ENCODE measurements at places on chromosomes 2 and 18.
A peak's percentile ranks its signal among the peaks of the same experiment; 100 is the strongest.

DNA sequence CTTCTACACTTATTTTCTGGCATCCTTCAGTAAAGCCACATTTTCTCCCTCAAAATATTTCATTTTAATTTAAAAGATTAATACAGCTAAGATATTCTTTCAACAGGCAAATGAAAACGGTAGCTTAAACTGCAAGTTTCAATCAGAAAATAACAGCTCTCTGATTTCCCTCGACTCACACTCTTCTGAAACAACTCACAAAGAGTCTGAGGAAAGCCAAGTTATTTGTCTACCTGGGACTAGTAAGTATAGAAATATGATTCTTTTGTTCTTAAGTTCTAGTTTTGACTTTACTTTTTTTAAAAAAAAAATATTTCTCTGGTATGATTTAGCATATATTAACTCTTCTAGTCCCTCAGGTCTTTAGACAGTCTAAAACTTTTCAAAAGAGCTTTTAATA is 27.2 kb downstream of the CEP192 start:
- DNase-seq: no peak

DNA sequence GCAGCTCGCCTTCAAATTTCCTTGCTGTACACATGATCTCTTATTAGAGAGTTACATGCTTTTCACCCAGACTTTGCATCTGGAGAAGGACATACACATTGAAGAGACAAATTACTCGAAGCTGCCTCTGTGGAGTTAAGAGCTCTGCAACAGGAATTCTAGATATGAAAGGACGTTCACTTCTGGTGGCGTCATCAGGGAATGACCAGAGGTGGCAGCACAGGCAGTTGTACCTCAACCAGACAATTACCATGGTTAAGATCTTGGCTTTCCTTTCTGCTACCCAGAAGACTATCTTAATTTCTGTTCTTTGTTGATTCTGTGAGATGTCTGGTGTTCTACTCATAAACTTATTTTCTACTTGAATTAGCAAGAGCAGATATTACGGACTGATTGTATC is 39.1 kb upstream of the MC4R start:
- DNase-seq: no peak

- DNase-seq: no peak
These were observed 44.5 kb downstream of the USP34 start for GRCh38 chr2:61426267-61426897.

DNA sequence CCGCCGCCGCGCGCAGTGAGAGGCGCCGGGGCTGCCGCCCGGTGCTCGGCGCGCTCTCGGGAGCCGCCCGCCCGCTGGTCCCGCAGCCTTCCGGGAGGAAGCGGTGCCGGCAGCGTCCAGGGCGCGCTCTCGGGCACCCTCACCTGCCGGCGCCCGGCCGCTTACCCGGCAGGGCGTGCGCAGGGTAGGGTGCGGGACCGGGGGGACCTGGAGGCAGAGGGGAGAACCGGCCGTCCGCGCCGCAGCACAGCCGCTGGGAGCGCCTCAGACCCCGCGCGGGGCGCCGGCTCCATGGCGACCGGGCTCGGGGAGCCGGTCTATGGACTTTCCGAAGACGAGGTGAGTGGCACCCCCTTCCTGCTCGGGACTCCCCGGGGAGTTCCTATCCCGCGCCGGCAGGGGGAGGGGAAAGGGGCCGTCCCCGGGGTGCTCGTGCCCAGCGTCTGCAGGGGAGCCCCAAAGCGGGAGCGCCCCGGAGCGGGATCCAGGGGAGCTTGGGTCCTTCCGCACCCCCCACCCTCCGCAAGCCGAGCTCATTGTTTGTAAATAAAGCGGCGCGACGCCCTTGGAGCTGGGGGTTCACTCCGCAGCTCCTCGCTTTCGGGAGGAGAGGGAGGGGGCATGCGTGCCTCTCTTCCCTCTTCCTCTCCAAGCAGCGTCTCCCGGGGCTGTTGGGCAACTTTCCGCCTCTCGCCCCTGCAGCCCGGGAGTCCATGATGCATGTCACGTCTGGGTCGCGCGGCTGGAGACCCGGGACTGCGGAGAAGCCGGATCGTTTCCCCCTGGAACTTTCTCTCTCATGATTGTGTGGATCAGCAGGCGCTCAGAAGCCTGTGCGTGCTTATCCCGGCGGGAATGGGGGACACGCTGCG is 580 bp downstream of the NEDD4L start:
- peak; percentile 59 for DNase-seq

DNA sequence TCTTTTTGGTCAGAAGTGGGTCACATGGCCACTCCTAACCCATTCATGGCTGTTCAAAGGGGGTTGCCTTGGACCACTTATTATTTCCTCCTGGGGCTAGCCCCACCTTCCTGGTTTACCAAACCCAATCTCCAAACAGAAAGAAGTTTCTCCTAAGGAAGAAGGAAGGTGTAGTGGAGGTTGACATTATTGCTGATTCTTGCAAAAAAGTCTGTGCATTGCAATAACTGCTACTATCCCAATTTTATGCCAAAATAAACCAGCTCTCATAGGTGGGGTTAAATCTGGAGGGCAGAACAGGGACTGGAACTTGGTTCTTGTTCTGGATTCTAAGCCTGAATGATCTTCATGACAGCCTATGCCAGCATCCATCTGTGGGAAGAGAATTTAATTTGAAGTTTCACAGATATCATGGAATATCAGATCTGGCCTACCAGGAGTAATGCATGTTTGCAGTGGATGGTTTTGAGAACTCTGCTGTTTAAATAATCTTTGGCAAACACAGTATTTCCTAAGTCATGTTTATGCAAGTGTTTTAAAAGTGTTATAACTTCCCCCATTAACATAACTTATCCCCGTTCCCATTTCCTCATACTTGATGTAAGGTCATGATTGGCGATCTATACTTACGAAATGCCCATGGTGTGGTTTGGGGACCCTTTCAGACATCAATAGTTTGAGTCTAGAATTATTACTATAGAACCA is 11.9 kb downstream of the ANXA4 start:
- DNase-seq: no peak

GRCh38 chr18:54557958-54558357 is 33.1 kb upstream of the DYNAP start:
- DNase-seq: no peak

DNA sequence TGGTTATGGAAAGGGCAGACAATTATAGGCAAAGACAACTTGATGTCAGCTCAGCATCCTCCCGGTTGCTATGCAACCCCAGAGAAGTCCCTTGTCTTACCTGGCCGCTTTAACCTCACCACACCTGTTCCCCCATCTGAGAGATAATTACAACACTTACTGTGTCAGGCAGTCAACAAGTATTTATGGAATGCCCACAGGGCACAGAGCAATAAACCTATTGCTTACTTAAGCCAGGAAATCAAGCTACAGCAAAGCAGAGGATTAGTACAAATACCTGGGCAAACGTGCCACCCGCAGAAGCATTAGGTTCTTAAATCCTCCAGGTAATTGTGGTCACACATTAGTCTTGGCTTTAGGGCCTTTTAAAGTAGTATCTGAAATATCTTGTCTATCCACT is 320.4 kb upstream of the REV1 start:
- DNase-seq: peak; percentile 59

GRCh38 chr2:6864231-6864754 is 1.4 kb downstream of the CMPK2 start:
- no peak for DNase-seq

GRCh38 chr2:42823744-42824453 is 31.5 kb upstream of the HAAO start:
- no peak for DNase-seq

DNA sequence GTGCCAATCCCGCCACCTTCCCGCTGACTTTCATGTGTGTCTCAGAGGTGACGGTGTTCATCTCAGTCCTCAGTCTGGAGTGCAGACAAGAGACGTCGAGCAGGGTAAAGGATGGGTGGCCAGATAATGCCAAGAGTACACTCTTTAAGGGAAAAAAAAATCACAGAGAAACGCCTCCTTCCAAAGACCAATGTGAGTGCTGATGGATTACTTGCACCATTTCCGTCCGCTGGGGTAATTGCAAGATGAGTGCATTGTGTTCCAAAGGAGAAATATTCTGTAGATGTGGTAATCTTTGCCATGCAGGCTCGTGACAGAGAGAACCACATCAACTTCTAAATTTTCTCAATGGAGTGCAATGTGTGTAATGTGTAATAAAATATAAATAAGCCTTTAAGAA is 81.0 kb downstream of the KLHL29 start:
- DNase-seq: no peak

GRCh38 chr2:68939962-68940361 is 12.7 kb downstream of the GKN2 start:
- no peak for DNase-seq

DNA sequence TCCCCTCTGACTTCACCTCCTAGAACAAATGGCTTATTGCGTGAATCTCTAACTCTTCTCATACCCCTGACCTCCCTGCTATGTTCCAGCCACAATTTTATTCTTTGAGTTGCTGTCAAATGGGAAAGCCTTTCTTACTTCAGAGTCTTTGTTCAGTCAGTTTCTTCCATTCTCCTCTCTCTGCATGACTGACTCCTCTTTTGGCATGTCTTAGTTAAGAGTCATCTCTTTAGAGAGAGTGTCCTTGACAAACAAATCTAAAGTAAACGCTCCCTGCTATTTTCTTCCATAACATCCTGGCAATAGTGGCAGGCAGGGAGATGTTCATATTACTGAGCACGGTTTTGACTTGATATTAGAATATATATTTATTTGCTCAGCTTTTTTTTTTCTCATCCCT is 170.7 kb upstream of the ERBB4 start:
- DNase-seq: no peak

DNA sequence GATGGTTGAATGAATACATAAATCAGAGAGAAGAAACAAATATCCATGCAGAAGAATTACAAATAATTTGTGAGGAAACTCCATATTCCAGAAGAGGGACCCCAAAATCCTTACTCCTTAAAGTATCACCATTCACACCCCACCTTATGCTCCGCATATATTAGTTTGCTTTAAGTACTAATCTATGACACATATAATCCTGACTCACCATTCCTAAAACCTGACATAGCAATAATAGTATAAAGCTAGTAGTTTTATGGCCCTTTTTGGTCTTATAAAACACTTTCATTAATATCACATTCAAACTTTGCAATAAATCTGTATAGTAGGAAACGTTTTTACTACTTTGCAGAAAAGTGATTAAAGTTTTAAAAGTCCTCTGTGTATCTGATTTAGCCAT is 719.0 kb upstream of the SLC39A10 start:
- DNase-seq: no peak

GRCh38 chr2:23953625-23954024 is 13.4 kb downstream of the UBXN2A start:
- no peak for DNase-seq

DNA sequence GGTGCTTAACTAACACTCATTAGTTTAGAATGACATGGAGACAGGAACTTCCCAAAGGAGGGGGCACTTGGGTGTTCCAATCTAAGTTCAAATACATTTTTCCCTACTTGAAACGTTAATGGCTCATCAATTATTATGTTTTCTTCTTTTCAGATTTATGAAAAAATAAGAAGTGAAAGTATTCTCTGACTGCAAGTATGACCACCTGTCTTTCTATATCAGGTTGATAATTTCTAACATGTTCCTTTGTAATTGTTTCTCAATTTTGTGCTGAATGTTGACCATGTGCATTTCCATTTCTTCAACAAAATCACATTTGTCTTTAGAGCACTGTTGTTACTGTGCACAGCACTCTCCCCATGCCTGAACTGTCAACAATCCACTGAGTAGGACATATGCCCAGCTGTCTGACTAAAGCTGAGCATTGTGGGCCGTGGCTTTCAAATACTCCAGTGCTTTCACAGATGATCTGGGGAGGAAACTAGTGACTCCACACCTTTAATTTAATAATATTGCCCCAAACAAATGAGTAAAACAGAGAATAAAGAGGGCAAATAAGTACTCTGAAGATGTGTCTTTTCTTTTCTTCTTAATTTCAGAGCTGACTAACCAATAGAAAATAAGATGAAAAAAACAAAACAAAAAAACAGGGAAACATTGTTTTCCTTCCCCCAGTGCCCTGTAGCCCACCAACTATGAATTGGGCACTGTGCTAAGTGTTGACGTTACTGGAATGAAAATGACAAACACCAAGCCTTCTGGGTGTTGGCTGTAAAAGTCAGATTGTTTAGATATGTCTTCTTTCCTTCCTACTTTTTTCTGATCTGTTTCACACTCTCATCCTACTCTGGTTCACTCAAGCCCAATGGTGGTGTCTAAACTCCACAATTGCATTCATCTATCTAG is 16.0 kb downstream of the LANCL1 start:
- no peak for DNase-seq

GRCh38 chr18:54378057-54378456 is 20.4 kb downstream of the C18orf54 start:
- no peak for DNase-seq

- no peak for DNase-seq
These were observed 38.9 kb downstream of the FASTKD2 start for GRCh38 chr2:206804326-206804725.

GRCh38 chr2:190413421-190413820 is 5.3 kb downstream of the MFSD6 start:
- peak; percentile 51 for DNase-seq

GRCh38 chr2:28583899-28584553 is 88.2 kb downstream of the PLB1 start:
- no peak for DNase-seq

GRCh38 chr2:216911008-216911407 is 51.1 kb upstream of the TNP1 start:
- no peak for DNase-seq

DNA sequence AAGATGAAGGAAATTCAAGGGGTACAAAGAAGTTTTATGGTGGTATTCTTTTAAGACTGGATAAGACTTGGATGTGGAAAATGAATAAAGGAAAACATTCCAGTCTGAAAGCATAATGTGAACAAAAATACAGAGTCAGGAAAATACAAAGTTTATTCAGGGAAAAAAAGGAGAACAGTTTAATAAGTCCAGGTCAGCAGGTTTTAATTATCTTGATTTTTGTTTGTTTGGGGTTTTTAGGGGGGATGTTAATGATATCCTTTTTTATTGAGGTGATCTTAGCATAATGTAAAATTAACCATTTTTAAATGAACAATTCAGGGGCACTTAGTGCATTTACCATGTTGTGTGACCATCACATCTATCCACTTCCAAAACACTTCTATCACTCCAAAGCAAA is 80.6 kb downstream of the NBAS start:
- no peak for DNase-seq

DNA sequence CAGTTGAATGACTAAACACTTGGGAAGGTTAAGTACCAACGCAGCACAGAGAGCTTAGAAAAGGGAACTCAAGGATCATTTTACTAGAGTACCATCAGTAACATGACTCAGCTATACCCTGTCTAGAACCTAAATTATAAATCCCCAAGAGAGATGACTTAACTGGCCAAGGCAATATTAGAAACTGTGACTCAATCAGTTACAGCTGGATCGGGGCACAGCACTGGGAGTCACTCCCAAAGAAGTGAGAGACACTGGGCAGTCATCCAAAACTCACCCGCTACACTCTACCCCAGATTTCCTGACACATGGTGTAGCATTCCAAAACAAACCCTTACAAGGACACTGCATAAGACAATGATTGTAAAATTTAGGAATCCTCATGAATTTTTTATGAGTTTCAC is 17.7 kb downstream of the IWS1 start:
- DNase-seq: peak; percentile 11

DNA sequence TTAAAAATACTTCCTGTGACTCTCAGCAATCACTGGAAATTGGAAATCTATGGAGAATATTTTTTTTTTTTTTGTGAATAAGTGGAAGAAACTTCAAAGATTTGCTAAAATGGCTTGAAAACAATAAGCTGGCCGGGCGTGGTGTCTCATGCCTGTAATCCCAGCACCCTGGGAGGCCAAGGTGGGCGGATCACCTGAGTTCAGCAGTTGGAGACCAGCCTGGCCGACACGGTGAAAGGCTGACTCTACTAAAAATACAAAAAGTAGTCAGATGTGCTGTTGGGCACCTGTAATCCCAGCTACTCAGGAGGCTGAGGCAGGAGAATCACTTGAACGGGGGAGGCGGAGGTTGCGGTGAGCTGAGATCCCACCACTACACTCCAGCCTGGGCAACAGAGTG is 155.5 kb upstream of the CAVIN2 start:
- no peak for DNase-seq

All from NCI-H1105 (cell line).